Uterus (tissue), 4 donors: ENCODE measurements at places on chromosomes 3 and 15. TPM values are rescaled to one million over a fixed set of nuclear protein-coding genes. Genes with fewer than 3 reads are reported as not detected.
A peak's percentile ranks its signal among the peaks of the same experiment; 100 is the strongest.

AQP9 gene
- total RNA-seq: 0.69 TPM

DNA sequence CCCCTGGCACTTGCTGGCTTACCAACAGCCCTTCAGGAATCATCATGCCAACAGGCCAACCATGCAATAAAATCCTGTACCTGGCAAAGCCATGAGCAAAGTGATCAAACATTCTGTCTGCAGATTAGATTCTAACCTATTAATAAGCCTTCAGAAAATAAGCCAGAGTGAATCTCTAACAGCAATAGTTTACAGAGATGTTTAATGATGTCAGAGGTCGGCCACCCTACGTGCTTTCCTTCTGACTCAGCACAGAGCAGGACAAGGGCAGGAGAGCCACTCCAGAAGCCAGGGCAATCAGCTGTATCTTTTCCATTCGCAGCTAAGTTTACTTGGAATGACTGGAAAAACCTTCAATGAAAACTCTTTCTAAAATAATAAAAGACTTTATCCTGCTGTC lies 13.1 kb downstream of the COL8A1 start:
- no peaks in the 10 kb centered on the region for H3K36me3 ChIP-seq
- DNase-seq: peak; percentile 29
- no peaks in the 10 kb centered on the region for H3K27me3 ChIP-seq
- H3K27ac ChIP-seq: no peak overlapping the region

DNA sequence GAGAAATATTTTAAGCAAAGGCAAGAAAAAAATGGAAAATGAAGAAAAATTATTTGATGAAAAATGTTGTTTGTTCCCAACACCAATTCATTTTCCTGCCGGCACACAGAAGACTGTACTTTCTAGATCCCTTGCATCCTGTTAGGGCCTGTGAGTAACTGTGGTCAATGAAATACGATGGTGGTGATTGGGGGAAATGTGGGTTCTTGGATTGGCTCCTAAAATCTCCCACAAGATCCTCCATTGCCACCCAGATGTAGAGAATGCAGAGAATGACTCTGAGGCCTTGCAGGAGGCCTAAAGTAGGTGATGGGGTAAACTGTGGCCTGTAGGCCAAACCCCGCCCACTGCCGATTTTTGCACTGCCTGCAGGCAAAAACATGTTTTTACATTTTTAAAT lies 46.3 kb upstream of the C3orf70 start:
- H3K4me1 ChIP-seq: no peaks in the 10 kb centered on the region
- no peaks in the 10 kb centered on the region for H3K27me3 ChIP-seq
- DNase-seq: no peak
- H3K27ac ChIP-seq: no peak overlapping the region

GRCh38 chr3:56885453-56885852 lies 83.7 kb upstream of the ARHGEF3 start:
- no peak overlapping the region for H3K27ac ChIP-seq
- no peak overlapping the region for H3K4me3 ChIP-seq
- H3K36me3 ChIP-seq: no peaks in the 10 kb centered on the region
- no peak for DNase-seq
- no peaks in the 10 kb centered on the region for H3K27me3 ChIP-seq

AMIGO3 gene
- total RNA-seq: not detected

MB21D2 gene
- total RNA-seq: 16.2 TPM

DNA sequence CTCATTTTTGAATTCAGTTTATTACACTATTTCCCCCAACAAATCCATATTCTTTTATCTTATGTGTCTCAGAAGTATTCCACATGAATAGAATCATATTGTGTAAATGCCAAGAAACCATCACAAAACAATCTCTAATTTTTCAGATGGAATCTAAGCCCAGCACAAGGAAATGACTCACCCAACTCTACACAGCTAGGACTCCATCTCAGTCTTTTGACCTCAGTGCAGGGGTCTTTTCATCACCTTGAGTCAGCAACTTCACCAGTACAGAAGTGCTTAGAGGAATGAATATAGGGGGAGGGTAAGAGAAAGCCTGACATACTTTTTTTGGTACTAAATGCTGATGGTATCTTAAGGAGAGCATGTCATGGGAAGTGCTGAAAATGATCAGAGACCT lies 169.3 kb upstream of the LRRN1 start:
- no peaks in the 10 kb centered on the region for H3K4me1 ChIP-seq
- no peak overlapping the region for H3K27ac ChIP-seq
- DNase-seq: no peak
- H3K36me3 ChIP-seq: no peaks in the 10 kb centered on the region

GRCh38 chr15:64691896-64692565 lies 83.4 kb downstream of the RBPMS2 start:
- H3K27me3 ChIP-seq: no peaks in the 10 kb centered on the region
- H3K4me1 ChIP-seq: peaks cover 4% of the 10 kb centered on the region
- peak overlapping the region; percentile 56 for H3K27ac ChIP-seq
- DNase-seq: no peak
- H3K4me3 ChIP-seq: no peak overlapping the region

ROPN1 gene
- not detected for total RNA-seq

DNA sequence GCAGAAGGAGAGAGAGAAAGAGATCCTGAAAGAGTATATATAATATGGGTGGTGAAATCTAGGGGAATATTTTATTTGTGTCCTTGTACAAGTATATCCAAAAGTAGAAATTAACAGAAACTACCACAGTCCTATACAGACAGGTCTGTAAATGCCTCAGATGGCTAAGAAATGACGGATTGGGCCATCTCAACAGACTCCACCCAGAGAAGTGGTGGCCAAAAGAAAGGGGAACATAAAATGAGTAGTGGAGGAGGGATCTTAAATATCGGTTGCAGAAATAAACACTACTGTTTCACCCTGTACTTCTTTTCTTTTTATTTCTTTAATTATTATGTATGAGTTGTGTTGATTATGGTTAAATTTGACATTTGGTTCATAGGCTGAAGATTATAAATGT lies 47.7 kb downstream of the CCR3 start:
- H3K27me3 ChIP-seq: no peaks in the 10 kb centered on the region
- no peaks in the 10 kb centered on the region for H3K36me3 ChIP-seq
- H3K27ac ChIP-seq: no peak overlapping the region
- no peaks in the 10 kb centered on the region for H3K4me1 ChIP-seq
- no peak overlapping the region for H3K4me3 ChIP-seq

- no peaks in the 10 kb centered on the region for H3K4me1 ChIP-seq
- H3K4me3 ChIP-seq: no peak overlapping the region
- no peak for DNase-seq
These were observed 205.3 kb upstream of the TBL1XR1 start for GRCh38 chr3:177402533-177402932.

CLDN16 gene
- total RNA-seq: not detected

BLM gene
- total RNA-seq: 5.0 TPM

- no peaks in the 10 kb centered on the region for H3K27me3 ChIP-seq
- H3K4me3 ChIP-seq: peak overlapping the region; percentile 32
- H3K4me1 ChIP-seq: no peaks in the 10 kb centered on the region
- H3K27ac ChIP-seq: peak overlapping the region; percentile 94
These were observed 117.3 kb upstream of the FLNB start for GRCh38 chr3:57890874-57891273.

GRCh38 chr3:71805199-71805598 lies 20.3 kb upstream of the PROK2 start:
- DNase-seq: no peak
- no peak overlapping the region for H3K27ac ChIP-seq
- H3K4me1 ChIP-seq: no peaks in the 10 kb centered on the region
- no peak overlapping the region for H3K4me3 ChIP-seq
- H3K36me3 ChIP-seq: no peaks in the 10 kb centered on the region
- H3K27me3 ChIP-seq: no peaks in the 10 kb centered on the region

GRCh38 chr15:86973284-86973844 lies 893.7 kb downstream of the AGBL1 start:
- H3K4me3 ChIP-seq: no peak overlapping the region
- no peaks in the 10 kb centered on the region for H3K27me3 ChIP-seq
- H3K27ac ChIP-seq: no peak overlapping the region
- H3K4me1 ChIP-seq: no peaks in the 10 kb centered on the region
- no peak for DNase-seq
- no peaks in the 10 kb centered on the region for H3K36me3 ChIP-seq

- no peaks in the 10 kb centered on the region for H3K4me1 ChIP-seq
- H3K27ac ChIP-seq: no peak overlapping the region
- no peaks in the 10 kb centered on the region for H3K36me3 ChIP-seq
- no peaks in the 10 kb centered on the region for H3K27me3 ChIP-seq
- H3K4me3 ChIP-seq: no peak overlapping the region
These were observed 8.3 kb upstream of the PLCH1 start for GRCh38 chr3:155753038-155753639.

GRCh38 chr3:156761007-156761406 lies 65.1 kb upstream of the LEKR1 start:
- DNase-seq: no peak
- no peaks in the 10 kb centered on the region for H3K4me1 ChIP-seq
- H3K36me3 ChIP-seq: no peaks in the 10 kb centered on the region
- H3K27ac ChIP-seq: no peak overlapping the region
- no peak overlapping the region for H3K4me3 ChIP-seq
